ENCODE measurements at places on chromosomes 5 and 9.

- DNase-seq: no peak
Observed at GRCh38 chr5:79827159-79827629, 137.6 kb downstream of the CMYA5 start.

DNA sequence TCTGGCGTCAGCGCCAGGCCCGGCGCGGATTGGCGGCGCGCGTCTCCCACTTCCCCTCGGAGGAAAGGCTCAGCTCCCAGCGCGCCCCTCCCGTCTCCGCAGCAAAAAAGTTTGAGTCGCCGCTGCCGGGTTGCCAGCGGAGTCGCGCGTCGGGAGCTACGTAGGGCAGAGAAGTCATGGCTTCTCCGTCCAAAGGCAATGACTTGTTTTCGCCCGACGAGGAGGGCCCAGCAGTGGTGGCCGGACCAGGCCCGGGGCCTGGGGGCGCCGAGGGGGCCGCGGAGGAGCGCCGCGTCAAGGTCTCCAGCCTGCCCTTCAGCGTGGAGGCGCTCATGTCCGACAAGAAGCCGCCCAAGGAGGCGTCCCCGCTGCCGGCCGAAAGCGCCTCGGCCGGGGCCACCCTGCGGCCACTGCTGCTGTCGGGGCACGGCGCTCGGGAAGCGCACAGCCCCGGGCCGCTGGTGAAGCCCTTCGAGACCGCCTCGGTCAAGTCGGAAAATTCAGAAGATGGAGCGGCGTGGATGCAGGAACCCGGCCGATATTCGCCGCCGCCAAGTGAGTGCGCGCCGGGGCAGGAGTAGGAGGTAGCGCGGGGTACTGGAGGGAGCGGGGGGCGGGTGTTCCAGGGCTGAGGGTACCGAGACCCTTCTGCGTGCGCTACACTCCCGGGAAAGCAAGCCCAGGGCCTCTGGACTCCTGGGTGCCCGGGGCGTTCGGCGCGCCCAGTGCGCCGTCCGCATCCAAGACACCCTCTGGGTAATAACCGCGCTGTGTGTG, at the start of gene MSX2:
TSS of gene MSX2 (plus strand) at position 99 of the 777 bp plus-strand sequence. CDS start at position 177, 78 bp downstream.
- no peak for DNase-seq

DNA sequence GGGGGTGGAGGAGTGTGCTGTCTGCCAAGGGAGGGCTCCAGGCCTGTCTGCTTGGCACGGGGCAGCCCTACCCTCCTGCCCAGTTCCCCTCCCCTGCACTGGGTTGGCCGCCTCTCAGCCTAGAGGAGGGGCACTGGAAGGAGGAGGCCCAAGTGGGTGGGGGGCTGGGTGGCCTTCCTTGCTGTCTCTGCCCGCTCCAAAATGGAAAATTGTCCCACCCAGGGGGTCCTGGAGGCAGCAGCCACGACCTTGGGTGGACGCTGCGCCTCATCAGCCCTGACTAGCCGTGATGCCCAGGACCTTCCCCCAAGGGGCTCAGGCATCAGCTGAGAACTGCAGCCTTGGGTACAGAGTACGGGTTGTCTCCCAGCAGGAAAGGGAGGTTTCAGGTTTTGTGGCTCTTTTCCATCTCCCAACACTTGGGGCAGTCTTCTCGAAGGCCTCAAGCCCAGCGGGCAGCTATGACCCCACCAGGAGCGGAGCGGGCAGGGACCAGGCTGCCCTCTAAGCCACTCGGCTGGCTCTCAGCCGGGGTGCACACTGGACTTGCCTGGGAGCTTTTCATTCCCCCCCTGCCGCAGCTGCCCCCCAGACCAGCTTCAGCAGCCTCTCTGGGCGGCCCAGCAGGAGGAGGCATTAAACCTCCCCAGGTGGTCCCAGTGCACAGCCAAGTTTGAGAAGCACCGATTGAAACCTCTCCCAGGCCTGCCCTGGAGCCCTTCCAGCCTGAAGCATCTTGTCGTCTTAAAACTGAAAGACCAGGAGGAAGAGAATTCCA, 20.6 kb downstream of the NTNG2 start:
- no peak for DNase-seq

DNA sequence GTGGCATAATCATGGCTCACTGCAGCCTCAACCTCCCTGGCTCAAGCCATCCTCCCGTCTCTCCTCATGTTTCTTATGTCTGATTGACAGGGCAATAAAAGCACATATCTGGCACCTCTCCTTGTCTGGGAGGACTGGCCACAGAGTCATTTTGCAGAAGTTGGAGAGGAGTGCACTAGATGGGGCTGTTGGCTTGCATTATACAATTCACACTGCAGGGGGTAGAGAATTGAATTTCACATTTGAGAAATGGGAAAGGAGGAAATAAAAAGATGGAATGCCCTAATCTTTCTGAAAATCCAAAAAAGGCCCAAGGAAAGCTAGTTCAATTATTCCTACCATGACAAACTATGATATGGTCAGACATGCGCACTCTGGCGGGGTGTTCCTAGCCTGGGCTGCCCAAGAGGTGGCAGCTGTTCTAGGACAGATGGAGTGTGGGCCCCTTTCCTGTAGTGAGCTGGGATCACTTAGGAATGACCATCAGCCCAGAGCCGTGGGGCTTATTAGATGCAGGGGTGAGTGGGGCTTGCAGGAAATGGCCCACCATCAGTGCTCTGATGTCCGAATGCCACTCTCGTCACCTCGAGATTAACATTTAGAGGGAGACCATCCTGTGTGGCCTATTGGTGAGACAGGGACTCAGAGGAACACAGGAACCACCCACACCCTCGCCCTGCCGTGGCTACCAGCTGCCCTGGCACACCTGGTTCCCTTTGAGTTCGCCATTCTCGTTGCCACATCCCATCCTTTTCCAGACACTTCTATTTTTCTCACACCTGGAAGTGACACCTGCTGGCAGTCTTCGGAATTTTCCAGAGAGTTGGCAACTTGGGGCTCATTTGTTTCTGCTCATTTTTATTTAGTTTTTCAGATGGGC, 21.8 kb upstream of the ANKRD18A start:
- DNase-seq: no peak

DNA sequence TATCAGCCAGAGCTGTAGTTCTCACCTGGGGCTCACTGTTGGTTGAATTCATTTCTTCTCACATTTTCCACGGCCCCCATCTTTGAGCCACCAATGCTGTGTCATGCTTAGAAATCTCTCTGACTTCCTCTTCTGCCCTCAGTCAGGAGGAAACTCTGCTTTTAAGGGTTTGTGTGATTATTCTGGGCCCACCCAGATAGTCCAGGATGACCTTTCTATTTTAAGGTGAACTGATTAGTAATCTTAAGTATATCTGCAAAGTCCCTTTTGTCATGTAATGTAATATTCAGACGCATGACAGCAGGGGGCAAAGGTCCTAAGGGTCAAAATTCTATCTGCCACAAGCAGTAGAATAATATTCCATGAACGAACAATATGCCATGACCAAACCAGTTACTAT, 88.4 kb downstream of the AK8 start:
- no peak for DNase-seq

- DNase-seq: no peak
Observed at GRCh38 chr9:20988671-20989315, 42.6 kb downstream of the HACD4 start.

DNA sequence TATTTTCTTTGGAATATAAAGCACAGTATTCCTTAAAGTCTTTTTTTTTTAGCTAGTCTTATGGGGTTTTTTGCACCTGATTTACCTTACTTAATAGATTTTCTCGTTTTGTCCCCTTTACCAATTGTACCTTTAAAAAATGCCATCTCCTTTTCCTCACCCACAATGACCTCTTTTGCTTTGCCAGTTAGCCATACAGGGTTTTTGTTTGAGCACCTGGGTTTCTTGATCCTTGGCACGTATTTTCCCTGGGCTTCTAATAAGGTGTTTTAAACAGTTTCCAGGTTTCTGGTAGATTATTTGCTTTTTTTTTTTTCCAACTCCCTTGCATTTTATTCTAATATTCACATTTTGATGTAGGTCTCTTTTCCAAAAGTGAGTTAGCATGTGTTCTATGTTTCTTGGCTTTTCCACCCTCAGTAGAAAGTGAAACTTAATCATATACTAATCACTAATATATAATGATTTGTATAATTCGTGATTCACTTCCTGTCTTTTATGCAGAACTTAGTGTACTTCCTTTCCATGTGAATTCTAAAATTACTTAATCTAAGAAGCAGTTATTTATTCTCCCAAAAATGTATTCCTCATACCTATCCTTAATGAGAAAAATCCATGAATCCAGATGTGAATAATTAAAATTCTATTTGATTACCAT, 673.9 kb upstream of the RGMB start:
- DNase-seq: no peak

DNA sequence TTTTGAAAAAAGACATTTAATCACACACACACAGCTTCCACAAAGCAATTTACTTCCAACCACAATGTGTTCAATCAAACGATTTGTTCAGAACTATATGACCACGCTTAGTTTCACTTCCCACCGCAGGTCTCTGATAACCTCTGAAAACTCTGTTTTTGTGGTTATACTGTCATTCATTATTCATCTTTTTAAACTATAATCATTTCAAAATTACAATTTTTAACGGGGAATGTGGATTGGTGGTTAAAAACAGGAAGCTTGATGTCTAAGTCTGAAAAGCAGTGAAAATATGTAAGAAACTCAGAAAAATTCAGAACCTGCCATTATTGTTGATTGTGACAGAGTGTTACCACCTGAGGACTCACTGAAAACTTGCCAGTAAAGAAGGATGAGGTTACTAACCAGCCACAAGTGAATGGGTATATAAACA, 12.7 kb upstream of the TMEM174 start:
- no peak for DNase-seq

- no peak for DNase-seq
Observed at GRCh38 chr5:19547640-19548039, 440.4 kb downstream of the CDH18 start.

DNA sequence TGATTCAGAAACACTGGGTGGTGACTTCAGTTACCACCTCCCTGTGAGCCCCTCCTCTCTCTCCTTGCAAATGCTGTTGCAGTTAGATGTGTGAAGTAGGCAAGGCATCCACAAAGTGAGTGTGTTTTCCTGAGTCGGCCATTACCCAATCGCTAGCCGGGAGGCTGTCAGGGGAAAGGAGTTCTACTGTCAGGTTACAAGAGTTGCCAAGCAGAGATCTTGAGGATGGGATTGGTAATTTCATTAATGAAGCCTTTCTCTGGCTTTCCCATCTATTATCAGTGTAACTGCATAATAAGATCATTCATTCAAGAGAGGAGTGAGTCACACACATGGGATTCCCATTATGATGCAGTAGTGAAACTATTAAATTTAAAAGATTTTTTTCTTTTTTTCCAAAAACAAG, 106.9 kb downstream of the GLDC start:
- DNase-seq: no peak

- no peak for DNase-seq
Observed at GRCh38 chr9:95724253-95724991, 151.1 kb upstream of the ERCC6L2 start.

GRCh38 chr9:136189394-136190236, 15.3 kb downstream of the LHX3 start:
- DNase-seq: no peak

DNA sequence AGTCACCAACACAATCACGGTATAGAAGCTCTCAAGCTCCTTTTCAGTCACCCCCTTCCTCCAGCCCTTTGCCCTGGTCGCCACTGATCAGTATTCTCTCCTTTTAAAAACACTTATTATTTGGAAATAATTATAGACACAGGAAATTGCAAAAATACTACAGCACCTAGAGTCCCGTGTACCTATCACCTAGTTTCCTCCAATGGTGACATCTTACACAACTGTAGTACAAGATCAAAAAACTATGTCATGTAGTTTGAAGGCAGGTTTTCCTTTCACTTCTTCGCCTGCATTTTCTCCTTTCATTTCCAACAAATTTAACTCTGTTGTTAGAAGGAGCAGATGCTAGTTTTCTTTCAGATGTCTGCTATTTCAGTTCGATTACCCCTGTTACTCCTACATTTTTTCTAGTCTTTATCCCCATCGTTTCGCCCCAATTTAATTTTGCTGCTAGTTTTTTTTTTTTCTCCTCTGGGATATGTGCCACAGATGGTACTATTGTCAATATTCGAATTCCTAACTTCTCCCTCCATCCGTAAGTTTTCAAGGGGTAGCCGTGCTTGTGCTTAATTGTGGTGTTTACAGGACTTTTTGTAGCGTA, 612 bp upstream of the ATG10 start:
- no peak for DNase-seq

DNA sequence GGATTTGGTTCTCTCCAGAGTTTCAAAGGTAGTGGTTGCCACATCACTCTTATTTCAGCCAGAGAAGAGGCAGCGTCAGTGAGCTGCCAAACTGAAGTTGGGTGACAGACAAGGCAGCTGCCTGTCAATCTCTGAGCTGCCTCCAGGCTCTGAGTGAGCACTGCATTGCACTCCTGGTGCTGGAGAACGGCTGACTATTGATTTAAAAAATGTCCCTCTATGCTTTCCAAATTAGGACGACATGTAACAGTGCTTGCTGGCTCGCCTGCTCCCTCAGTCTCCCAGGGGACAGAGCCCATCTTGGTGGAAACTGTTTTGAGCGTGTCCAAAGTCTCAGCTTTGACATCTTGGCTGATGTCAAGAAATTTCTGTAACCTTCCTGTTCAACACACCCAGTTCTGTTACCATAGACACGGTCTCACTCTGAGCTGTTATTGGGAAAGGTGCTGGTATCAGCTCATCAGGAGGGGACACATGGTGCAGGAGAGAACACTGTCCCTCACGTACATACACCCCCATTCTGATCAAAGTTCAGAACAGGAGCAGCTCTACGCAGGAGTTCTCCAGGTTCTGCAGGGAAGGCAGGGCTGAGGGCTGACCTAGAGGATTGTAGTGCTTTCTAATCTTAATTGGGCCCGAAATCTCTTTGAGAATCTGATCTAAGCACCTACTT, 15.7 kb downstream of the PCDH12 start:
- DNase-seq: no peak

GRCh38 chr9:7137040-7137439, 379.3 kb downstream of the KDM4C start:
- DNase-seq: no peak

DNA sequence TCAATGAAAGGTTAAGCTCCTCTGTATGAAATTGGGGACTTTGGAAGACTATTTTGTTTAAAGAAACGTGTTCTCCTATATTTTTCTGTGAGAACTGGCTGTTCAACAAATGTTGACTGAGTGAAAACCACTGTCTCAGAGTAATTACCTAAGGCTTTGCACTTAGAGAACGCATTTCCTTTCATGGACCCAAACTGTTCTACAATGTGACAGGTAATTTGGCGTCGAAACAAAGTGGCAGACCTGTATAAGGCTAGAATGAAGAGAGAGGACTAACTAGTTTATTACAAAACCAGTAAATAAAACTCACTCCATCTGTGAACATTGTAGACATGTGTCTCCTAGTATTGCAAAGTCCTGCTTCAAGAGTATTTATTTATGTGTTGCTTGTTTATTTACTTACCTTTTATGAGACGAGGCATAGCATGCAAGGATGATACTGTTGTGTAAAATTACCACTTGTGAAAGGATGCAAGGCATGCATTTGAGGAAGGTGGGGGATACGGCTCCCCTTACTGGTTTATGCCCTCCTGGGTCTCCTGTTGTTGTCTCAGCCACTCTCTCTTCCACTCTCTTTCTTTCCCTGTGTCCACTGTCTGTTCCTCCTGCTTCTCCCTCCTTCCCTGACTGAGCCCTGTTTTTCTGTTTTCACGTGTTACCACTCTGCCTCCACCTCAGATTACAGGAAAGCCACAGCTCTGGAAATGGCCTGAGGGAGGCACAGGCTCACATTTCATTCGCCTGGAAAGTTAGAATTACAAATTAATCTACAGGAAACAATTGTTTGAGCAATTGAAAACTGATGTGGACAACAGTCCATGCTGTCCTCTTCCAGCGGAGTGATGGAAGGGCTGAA, 444.0 kb upstream of the ZNF608 start:
- no peak for DNase-seq

GRCh38 chr5:464446-464842, 21.5 kb downstream of the EXOC3 start:
- DNase-seq: no peak

- DNase-seq: no peak
Observed at GRCh38 chr9:16207161-16207560, 654.3 kb downstream of the CCDC171 start.

Measured in cortex of kidney (tissue), 1 donor.